Ascending aorta (tissue), 2 donors: ENCODE measurements at places on chromosomes 4 and X.

DNA sequence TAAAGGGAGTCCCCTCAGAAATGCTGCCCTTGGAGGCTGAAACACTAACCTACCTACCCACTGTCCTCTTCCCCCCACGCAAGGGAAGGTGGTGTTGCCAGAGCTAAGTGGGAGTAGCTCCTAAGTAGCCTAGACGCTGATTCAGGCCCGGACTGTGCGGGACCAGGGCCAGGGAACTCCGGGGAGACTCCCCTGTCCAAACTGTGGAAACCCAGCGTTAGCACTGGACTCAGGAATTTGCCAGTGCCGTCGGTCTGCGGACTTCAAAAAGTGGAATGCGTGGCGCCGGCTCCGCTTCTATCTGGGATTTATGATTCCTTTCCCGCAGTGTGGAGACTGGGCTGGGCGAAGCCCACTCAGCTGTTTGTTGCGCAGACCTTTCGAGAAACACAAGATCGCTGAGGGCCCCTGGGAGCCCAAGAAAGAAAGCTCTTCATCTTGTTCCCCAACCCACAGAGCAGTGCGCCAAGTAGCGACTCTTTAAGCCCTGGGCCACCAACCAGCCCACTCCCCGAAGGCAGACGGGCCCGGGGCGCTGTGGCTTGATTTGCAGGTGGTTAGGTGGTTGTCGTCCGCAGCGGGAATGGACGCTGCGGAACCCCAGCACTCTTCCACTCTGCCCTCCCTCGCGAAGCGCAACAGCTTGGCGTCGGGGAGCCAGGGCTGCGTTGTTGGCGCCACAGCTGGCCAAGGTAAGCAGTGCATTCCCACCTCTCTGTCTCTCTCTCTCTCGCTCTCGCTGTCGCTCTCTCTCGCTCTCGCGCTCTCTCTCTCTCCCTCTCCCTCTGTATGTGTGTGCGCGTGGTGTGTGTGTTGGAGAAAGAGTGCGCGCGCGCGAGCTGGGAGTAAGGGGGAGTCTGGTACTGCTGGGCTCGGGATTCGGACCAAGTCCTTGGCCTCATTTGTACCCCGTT is 2.0 kb downstream of the TMEM255A start:
- peak; percentile 69 for DNase-seq

DNA sequence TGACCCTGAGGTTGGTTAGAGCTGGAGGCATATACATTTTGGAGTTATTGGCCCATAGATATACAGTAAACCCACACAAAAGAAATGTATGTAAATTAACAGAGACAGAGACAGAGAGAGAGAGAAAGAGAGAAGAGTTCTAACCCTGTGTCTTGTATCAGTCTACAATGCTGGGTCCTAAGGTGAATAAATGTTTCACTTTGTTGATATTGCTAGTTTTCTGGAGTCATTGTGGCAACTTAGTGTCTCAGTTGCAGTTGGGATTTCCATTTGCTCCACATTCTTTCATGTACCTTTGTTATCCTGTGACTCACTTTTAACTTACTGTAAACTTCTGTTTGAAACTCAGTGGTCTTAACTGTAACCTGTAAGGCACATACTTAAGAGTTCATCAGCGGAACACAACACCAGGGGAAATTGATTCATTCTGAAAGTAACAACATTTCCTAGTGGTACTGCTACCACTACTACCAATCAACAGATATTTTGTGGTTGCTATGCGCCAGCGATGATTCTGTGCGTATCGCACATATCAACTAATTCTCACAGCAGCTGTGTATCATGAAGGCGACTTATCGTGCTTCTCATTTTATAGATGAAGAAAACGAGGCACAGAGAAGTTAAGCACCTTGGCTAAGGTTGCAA is 38.5 kb upstream of the ETDA start:
- no peak for DNase-seq

GRCh38 chrX:29687687-29688086 is 527.7 kb upstream of the MAGEB2 start:
- DNase-seq = no peak

GRCh38 chr4:20043991-20044390 is 207.7 kb upstream of the SLIT2 start:
- no peak for DNase-seq

DNA sequence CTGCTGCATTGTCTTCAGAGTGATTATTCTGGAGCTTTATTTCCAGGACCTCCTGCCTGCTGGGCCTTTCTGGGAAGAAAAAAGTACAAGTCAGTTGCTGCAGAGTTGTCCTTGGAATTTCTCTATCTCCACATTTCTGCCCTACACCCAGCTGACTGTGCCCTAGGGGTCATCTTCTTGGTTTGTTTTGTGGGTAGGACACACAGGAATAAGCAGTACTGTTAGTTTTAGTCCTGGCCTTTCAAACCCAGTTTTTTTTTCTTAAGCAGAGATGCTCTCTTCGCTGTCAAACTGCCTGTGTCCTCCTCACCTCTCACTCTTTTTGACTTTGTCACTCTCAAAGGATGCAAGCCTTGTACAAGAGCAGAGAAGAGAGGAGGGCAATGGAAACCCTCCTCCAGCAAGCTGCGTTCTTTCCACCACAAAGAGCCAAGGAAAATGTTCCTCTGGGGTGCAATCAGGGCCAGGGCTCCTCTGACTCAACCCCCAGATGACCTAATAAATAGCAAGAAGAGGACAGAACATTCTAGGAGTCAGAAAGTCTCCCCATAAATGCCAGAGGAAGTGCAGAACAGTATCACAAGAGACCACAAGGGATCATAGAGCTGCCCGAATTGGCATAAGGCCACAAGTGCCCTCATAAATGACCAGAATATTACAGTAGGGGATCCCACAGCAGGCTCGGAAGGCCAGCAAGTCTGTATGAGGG is 186.2 kb downstream of the RCHY1 start:
- no peak for DNase-seq

GRCh38 chrX:38939067-38939466 is 137.8 kb downstream of the MID1IP1 start:
- peak; percentile 68 for DNase-seq

DNA sequence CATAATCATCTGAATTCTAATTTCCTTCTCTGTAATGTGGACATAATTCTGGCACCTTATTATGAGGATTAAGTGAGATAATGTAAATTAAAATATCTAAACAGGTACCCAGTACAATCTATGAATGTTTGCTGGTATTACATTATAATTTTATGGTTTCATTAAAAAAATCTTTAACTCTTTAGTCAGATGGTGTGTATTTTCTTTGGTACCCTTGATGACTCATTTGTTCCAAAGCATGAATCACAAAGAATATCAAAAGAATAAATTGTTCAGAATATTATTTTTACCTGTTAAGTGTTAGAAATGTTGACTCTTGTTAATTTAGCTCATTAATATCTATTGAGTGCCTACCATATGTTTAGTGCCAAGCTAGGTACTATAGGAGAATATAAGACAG is 74.3 kb downstream of the SNX25 start:
- DNase-seq = no peak

DNA sequence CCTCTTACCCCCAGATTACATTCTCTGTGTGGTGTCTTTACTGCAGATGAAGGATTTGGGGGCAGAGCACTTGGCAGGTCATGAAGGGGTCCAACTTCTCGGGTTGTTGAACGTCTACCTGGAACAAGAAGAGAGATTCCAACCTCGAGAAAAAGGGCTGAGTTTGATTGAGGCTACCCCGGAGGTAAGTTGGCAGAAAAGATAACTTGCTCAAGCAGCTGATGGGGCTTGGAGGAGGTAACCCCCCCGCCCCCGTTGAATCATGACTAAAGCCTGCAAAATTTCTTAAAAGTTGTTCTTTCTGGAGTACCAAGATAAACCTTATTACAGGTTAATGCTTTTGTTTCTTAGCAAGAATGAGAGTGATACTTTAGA is 1.5 kb downstream of the CCNG2 start:
- no peak for DNase-seq

- no peak for DNase-seq
These were observed 127.5 kb upstream of the TLR3 start for GRCh38 chr4:185941461-185941860.

DNA sequence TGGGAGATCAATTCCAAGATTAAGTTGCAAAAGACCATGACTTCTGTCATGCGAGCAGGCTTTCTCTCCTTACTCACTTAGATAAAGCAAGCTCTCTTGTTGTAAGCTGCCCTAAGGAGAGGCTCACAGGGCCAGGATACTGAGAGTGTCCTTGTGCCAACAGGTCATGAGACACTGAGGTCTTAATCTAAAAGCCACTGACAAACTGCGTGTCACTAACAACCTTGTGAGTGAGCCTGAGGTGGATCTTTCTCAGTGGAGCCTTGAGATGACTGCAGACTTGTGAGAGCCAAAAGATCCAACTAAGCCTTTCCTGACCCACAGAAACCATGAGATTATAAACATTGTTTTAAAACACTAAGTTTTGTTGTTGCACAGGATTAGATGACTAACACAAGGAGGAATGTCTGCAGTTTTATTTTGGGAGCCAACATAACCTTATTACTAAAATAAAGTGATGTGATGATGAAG is 170.5 kb downstream of the SLC39A8 start:
- no peak for DNase-seq

DNA sequence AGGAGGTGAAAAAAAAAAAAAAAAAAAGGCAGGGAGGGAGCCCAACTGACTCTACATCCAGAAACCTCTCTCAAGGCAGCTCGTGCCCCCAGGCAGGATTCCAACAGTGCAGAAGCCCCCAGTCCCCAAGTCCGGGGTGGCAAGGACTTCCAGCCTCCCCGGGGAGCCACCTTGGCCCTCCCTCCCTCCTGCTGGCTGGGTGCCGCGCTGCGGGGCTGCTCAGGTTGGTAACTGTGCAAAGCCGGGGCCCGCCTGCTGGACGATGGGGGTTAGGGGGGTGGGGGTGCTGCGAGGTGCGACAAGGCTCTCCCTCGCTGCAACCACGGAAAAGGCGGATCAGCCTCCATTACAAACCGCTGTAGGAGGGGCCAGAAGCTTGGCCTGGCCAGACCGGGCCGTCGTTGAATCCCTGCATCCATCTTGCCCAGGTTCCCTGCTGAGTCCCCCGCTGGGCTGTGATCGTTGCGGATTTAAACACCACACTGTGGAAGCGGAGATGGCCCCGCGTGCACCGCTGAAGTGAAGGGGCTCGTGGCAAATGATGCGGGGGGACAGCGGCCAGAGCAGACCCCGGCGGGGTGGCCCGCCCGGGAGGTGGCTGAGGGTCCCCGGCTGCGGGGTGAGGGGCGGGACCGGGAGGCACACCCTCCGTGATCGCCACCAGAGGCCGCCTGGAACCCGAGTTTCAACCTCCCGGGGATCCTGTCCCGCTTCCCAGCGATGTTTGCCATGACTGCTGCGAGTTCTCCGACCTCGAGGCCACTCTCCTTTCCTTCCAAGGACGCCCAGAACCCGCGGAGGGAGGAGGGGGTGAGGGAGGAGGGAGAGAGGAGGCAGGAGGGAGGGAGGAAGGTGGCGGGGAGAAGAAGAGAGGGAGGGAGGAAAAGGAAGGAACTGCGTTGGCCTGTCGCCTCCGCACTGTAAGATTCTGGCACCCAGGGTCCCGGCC is 58.0 kb upstream of the DDX3X start:
- DNase-seq = peak; percentile 70

- no peak for DNase-seq
These were observed 282.8 kb upstream of the TENM3 start for GRCh38 chr4:181960384-181960783.

- no peak for DNase-seq
These were observed 340.9 kb upstream of the FGF13 start for GRCh38 chrX:139052461-139052860.

DNA sequence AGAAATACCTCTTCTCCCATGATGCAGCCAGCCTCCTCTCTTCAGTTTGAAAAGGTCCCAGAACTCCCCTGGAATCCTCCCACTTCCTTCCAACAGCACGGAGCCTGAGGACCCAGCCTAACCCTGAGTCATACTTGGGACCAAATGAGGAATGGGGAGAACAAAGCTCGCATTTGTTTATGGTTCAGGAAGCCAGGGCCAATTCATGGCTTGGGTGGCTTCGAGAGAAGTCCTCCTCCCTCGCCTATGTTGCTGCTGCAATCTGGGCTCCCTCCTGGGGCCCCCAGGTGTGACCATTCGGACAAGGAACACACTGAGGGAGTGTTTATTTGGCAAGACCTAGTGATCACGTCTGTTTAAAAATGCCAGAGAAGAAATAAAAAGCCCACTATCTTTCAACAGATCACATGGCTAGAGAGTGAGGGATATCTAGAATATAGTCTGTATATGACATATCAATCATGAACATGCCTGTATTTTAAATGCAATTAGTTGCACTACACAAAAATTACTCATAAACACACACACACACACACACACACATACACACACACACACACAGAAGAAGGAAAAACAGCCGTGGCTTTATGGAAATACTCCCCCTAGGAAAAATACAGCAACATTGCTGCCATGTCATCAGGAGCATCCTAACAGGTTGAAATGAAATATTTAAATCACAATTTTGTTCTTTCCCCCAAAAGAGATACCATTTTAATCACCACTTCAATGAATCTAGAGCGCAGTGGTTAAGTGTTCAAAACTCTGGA is 155.7 kb upstream of the MAP3K15 start:
- DNase-seq = no peak

GRCh38 chr4:177487977-177488376 is 45.7 kb upstream of the AGA start:
- no peak for DNase-seq

DNA sequence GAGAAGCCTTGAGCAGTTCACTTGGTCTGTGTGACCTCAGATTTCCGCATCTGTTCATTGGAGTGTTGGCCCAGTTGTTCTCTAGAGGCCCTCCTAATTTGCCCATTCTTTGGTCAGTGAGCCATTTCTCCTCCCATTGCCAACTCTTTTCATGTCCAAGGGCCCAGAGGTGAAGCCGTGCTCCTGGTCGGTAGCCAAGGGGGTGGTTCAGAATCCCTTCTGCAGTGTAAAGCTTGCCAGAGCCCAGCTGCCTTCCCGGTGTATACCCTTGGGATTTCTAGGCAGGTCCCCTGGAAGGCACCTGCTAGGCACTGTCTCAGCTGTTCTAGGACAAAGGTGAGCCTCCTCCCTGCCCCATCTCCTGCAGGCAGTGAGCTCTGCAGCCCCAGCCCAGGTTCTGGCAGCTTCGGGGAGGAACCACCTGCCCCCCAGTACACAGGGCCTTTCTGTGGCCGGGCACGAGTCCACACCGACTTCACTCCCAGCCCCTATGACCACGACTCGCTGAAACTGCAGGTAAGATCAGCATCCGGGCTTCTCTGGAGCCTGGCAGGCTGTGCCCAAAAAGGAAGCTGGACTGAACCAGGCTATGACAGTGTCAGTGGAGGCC is 12.3 kb downstream of the SASH3 start:
- no peak for DNase-seq

DNA sequence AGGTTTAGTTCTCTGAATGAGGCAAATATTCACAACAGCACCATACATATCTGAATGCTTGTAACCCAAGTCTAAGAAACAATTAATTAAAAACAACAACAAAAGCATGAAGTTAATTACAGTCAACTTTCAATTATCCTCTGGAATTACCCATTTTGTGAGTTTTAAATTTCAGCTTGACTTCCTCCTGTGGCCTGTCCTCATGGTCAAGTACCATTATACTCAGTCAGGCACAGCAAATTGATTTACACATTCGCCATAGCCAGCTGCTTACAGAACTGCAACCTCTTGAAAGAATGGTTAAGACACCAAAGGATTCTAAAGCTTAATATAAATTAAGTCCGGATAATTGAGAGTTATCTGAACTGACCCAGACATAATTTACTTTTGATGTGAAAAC is 306.5 kb downstream of the CAMK2D start:
- DNase-seq = no peak
